ENCODE measurements at places on chromosomes 4 and X.

GRCh38 chrX:146707781-146708180, 101.8 kb upstream of the CXorf51B start:
- no peak for DNase-seq

- DNase-seq = no peak
Measured at GRCh38 chr4:100799761-100800539, 282.1 kb upstream of the EMCN start.

- DNase-seq = no peak
Measured at GRCh38 chr4:170008371-170008770, 17.8 kb downstream of the MFAP3L start.

DNA sequence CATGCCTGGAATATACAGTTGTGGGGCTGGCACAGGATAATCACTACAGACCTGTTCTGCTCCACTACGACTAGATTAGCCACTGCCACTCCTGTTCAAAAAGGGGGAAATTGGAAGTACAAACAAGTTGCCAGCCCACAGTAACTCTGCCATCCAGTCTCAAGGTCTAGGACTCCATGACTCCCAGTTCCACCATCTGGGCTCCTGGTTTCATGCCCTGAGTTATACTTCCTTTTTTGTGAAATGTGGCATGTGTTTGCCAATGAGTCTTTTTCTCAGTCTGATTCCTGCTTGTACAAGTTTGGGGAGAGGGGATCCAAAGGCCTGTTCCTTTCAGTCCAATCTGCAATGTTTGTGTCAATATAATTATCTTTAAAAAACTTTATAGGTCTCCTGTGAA, 1.0 kb upstream of the BLOC1S4 start:
- no peak for DNase-seq

GRCh38 chrX:112587194-112587593, 92.5 kb downstream of the LHFPL1 start:
- DNase-seq = no peak

DNA sequence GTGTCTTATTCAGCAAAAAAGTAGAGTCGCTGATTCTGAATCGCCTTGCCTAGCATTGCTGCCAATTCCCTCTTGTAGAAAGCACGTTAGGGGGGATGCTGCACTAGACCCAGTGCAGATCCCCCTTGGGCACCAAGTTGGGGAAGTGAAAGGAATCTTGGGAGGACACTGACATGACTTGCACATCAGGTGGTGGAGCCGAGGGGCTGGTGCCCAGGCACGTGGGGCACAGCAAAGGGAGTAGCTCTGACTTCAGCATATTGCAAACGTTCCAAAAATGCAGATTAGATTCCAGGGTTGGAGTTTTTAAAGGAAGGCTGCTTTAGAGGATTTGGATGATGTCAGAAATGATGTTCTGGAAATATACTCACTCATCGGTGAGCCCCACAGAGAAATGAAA, 47.4 kb upstream of the GPM6B start:
- DNase-seq = no peak

DNA sequence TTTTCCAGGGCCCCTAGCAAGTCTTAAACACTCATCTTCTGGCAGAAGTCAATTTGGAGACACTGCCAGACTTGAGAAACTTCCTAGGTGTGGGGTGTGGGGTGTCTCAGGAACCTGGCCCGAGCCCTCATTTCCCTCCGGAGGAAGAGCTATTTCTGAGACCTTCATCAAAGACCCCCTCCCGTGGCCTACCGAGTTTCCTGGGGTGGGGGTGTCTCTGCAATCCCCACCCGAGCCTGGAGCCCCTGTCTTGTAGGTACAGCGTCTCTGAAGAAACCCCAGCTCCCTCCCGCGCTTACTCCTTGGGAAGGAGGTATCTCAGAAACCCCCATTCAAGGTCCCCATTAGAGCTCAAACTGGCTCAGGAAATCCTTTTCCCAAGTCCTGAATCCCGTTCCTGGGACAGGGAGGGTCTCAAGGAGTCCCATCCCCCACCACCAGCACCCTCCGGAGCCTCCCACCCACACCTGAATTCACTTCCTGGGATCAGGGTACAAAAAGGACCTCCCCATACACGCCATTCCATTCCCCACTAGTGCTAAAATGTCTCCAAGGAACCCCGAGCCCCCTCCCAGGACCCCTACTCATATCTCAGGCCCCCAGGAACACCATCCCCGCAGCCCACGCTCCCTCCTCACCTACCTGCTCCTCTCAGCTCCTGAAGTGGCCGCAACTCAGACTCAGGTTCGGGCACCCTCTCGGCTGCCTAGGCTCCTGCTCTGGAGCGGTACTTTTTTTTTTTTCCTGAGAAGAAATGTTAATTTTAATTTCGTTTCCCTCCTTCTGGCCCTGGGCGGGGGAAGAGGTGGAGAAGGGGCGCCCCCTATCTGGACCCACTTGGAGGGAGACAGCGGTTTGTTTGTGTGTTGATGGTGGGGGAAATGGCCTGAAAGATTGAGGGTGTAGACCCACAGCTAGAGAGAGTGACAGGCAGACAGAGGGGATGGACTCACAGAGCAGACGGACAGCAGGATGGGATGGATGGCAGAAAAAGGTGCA, 1.1 kb downstream of the SLC38A5 start:
- DNase-seq = no peak

DNA sequence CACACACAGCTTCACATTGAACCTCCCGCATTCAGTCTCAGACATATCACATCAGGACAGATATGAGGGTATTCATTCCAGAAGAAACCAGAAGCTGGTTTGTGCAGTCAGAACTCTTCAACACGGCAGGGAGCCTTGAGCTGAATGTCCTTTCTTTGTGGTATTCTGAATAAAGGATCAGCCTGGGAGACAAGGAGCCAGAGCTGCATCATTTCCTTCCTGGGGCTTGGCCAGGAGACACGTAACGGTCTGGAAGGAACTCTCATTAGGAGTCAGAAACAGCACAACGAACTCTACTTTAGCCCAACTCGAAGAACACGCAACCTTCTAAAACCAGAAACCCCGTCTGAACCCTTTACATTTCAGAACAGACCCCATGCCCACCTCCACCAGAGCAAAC, 46.4 kb downstream of the KDR start:
- no peak for DNase-seq

DNA sequence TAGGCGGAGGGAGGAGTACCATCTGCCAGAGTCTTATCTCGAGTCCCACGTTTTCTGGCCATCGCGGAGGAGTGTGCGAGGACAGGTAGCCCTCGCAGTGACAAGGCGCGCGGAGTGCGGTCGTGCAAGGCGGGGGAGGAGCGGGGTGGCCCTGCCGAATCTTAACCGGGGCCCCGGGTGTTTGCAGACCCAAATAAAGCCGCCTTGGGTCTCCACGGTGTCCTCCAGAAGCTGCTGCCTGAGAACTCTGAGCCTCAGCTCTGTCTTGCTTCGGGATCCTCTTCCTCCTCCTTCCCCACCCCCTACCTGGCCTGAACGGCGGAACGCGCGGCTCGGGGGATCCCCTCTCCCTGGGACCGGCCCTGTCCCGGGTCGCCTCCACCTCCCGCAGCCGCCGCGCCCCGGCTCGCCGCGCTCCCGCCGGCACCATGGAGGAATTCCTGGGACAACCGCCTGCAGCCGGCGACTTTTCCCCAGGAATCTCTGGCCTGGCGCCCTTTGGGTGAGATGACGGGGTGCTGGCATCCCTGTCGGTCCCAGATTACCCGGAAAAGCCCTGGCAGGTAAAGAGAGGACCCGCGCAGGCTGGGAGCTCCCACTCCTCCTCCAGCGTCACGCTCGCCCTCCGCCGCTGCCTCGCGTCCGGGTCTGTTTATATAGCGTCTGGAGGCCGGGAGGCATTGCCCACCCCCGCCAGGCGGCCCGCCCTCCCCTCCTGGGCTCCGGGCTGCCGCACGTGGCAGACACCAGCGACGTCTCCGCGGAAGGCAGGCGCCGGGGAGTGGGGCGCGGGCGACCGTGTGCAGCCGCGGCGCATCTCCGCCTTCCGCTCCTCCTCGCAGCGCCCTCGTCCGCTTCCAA, at the start of gene GALNTL6:
GALNTL6 (plus strand) TSS at position 740 of the 861 bp plus-strand sequence.
- DNase-seq = no peak

- no peak for DNase-seq
Measured at GRCh38 chrX:48003367-48003757, 427 bp downstream of the ZNF182 start.

GRCh38 chrX:121160987-121161386, 113.6 kb downstream of the GLUD2 start:
- no peak for DNase-seq

DNA sequence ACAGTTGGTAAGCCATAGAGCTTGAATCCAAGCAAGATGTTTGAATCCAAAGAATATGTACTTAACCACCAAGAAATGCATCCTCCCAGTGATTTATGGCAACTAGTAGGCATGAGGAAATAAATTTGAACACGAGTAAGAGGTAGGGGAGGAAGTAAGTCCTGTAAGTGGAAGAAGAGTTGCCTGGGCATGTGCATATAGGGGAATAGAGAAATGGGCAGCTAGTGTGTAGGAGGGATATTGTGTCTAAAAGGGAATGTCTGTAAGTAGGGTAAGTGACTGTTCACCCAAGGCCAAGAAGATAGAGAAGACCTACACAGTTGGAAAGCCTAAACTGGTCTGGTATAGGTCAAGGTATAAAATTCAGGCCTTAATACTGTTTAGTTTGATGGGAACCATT, 4.6 kb downstream of the SH3BGRL start:
- DNase-seq = no peak

DNA sequence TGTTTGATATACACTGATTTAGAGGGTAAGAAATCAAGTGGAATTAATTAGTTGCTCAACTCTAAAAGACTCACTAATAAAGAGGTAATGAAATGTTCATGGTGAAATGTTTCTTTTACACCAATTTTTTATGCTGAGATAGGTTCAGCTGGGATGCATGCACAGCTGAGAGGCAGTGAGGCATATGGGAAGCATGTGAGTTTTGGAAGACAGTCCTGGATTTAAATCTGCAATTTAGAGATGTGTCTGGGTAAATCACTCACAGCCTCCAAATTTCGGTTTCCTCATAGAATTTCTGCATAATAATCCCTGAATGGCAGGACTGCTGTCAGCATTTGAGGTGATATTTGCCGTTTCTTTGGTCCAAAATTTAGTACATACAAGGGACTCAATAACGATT, 48.2 kb upstream of the AADAT start:
- no peak for DNase-seq

GRCh38 chrX:125202591-125203248, 117.0 kb upstream of the TEX13C start:
- DNase-seq = no peak

DNA sequence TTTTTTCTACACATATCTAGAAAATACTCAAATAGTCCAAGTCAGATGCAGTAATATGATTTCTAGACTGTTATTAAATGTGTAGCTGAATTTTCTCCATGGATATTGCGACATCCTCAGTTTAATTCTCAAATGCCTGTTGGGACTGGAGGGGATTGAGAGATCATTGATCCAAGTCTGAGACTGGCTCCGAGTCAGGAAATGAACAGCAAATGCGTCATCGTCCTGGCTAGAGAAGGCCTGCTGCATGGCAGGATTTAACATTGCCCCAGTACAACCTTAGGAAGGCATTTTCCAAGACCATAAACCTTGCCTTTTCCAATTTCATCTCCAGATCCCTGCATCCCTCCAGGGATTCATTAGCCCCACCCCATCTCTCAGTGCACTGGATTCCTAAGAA, 56.6 kb upstream of the SLC6A14 start:
- DNase-seq = no peak

DNA sequence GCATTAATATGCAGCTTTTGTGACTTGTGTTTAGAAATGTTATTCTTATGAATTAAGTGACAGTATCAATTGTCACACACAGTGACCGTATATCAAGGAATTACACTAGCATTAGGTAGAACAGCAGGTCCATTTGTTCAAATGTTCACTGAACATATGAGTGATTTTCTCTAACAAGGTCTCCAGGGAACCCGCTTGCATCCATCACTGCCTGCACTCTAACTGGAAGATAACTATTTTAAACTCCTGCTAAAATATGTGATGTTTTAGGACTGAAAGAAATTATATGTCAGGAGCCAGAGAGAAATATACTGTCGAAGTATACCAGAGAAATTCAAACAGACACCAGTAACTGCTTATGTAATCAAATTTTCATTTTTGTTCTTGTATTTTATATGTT, 1395.7 kb downstream of the PCDH18 start:
- DNase-seq = no peak

DNA sequence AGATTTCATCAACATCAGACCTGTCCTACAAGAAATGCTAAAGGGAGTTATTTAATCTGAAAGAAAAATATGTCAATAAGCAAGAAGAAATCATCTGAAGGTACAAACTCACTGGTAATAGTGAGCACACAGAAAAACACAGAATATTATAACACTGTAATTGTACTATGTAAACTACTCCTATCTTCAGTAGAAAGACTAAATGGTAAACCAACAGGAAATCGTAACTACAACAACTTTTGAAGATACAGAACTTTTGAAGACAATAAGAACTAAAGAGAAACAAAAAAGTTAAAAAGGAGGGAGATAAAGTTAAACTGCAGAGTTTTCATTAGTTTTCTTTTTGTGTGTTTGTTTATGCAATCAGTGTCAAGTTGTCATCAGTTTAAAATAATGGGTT, 12.4 kb downstream of the MED14 start:
- no peak for DNase-seq

DNA sequence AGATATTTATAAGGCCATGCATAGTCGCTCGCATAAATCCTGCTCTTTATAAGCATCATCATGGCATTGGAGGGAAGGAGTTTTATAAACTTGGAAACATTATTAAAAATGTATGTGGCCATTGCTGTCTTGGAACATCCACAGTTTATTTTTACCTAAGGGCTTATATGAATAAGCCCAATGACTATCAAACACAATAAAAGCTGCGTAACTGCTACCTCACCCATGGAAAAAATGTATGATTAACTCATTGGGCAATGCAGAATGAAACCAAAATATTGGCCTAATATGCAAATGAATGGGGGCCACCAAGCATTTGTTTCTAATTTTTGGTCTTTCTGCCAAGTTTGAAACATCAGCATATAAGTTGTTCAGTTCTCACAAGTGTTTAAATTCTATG, 19.1 kb downstream of the GEMIN8 start:
- DNase-seq = no peak

DNA sequence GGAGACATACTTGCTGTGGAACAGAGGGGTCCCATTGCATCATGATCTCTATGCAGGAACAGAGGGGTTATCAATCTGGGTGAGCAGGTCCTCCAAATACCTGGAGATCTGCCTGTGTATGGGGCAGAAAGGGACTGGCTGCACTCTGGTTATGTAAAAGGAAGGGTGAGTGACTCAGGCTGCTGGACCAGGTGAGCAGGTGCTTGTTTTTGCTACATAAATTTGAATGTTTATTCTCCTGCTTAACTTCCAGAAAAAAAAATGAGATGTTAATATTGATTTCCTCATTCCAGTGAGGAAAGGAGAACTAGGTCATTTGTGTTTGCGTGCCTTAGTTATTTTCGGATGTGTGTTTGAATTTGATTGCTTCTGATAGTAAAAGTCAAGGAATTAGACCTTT, 225.8 kb upstream of the TRAM1L1 start:
- no peak for DNase-seq

- no peak for DNase-seq
Measured at GRCh38 chr4:72712997-72713396, 144.0 kb upstream of the ADAMTS3 start.

- no peak for DNase-seq
Measured at GRCh38 chrX:50615570-50616158, 145.0 kb upstream of the DGKK start.

- DNase-seq = no peak
Measured at GRCh38 chrX:12981880-12982279, 7.0 kb downstream of the TMSB4X start.

- DNase-seq = no peak
Measured at GRCh38 chr4:167100120-167100519, 134.2 kb downstream of the SPOCK3 start.

- DNase-seq = no peak
Measured at GRCh38 chr4:128162434-128162833, 101.3 kb downstream of the LARP1B start.

- peak; percentile 46 for DNase-seq
Measured at GRCh38 chr4:84085986-84086385, 413.1 kb downstream of the NKX6-1 start.

Data from cerebellar nuclear complex (tissue), 1 donor.